ENCODE measurements at places on chromosomes 7 and 10.

DNA sequence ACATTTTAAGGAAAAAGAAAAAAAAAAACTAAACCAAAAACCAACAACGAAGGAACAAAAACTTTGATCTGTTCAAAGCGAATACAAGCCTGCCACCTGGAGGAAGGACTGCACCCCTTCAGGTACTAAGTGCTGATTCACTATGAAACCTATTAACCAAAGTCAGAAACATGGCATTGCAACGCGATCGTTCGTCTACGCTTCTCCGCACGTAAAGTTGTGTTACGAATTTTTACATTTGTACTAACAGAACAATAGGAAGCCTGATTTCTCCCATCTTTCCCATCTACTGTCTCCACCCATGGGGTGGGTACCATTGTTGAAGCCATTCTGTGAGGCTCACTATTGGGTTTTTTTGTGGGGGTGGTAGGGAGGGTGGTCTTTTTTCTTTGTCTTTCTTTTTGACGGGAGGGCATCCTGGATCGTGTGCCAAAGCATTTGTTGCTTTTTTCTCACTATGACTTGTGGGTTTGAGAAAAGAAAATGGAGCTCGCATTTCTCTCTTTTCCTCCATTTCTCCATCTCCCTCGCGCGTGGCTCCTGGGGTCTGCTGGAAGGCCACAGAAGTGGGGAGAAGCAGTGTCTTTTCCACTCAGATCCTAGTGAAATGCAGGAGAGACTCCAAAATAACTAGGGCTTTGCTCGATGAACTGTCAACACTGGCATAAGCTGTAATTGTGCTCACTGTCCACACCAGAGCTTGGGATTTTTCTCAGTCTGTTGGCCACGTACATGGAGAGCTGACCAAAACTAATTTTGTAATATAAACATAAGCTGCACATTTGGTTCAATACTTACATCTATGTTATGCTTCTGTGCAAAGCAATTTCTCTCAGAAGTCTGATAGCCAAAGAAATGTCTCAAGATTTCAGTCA, 100.9 kb upstream of the YAE1 start:
- peak; percentile 3 for DNase-seq

- no peak for DNase-seq
Observed at GRCh38 chr7:16695621-16696237, 49.7 kb downstream of the BZW2 start.

GRCh38 chr10:114486938-114487814, 82.9 kb upstream of the AFAP1L2 start:
- DNase-seq: no peak

DNA sequence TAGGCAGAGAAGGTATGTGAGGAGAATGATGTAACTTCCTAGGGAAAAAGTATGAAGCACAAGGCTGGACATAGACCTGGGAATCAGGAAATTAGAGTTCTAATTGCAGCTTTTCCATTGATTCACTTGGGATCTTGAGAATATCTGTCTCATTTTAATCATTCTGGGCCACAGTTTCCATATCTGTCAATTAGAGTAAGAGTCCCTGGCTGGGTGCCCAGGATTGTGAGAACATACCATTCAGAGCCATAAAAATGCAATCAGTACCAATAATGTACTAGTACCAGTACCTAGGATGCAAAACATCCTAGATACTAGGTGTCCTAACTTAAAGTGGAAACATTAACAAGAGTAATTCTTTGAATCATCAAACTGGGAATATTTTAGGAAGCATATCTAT, 29.6 kb downstream of the CAV1 start:
- DNase-seq: no peak

DNA sequence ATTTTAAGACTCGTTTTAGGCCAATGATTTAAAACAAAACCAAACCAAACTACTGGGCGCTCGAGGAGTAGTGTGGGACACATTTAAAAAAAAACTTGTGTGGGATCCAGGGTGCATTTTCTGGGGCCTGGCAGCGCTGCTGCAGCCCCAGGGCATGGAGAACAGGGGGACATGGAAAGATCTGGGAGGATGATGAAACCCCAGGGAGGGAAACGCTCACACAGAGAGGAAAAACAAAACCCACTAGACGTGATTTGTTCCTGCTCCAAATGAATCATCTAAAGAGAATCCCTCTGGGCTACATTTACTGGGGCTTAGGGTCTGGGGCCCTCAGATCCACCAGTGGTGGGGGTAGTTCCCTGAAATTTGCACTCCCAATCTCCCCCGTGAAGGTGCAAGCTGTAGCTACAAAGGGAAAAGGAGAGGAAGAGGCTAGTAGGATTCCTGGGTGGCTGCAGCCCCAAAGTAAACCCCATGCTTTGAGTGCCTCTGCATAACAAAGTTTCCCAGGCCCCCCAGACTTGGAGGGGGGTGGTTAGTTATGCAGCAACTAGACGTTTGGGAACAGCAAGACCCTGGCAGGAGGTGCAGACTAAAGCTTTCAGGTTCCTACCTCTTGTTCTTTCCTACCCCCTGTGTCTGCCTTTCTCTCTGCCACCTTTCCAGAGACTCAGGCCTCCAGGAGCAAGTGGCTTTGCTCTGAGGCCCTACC, 14.5 kb upstream of the HOXA13 start:
- no peak for DNase-seq

GRCh38 chr7:99762680-99763327, 21.2 kb downstream of the CYP3A4 start:
- DNase-seq: no peak

GRCh38 chr10:129758207-129759021, 205.7 kb downstream of the EBF3 start:
- no peak for DNase-seq

DNA sequence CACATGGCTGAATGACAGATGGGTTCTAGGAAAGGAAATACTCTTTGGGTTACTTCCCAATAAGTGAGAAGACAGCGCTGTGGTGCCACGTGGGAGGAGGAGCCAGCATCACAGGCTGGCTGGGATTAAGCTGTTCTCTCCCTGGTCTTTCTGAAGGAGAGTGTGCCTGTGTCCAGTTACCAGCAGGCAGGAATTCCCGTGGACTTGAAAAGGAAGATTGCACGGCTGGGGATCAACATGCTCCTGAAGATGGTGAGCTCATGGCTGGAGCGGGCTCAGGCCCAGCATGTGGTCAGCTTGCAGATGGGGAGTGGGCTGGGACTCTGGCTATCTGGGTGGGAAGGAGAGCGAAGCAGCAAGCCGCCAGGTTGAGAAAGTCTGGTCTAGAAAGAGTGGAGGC, 8.1 kb downstream of the ADCK2 start:
- no peak for DNase-seq

DNA sequence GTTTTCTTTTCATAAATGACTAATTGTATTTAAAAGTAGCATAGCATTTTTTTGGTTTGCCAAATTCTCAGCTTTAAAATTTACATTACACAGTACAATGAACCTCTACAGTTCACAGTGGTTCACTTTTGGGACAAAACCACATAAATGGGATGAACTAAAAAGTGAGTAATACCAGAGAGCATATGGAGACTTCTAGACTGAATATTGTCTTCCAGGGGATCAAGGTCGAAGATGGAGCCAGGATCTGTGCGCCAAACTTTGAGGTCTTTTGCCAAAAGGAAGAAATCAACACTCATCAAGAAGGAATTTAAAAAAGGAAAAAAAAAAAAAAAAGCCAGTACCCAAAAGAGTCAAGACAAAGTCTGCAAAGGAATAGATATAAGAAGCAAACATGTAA, 87.5 kb downstream of the NEBL start:
- no peak for DNase-seq

DNA sequence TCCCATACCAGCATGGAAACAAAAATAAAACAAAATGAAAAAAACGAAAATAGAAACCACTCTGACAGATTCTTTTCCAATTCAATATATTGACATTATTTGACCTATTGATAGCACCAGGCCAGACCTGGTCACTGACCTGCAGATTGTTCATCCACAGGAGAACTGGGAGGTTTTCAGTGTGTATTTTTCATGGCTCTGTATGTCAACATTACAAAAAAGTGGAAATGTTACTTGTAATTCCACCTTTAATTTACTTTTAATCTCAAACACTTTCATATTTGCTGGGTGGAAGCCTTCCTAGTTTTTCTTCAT, 2.9 kb downstream of the HKDC1 start:
- DNase-seq: no peak

- DNase-seq: no peak
Observed at GRCh38 chr7:143272871-143273270, 9.6 kb downstream of the GSTK1 start.

GRCh38 chr10:59560161-59560560, 149.5 kb downstream of the SLC16A9 start:
- DNase-seq: no peak

GRCh38 chr7:82507976-82508677, 64.5 kb upstream of the CACNA2D1 start:
- no peak for DNase-seq

DNA sequence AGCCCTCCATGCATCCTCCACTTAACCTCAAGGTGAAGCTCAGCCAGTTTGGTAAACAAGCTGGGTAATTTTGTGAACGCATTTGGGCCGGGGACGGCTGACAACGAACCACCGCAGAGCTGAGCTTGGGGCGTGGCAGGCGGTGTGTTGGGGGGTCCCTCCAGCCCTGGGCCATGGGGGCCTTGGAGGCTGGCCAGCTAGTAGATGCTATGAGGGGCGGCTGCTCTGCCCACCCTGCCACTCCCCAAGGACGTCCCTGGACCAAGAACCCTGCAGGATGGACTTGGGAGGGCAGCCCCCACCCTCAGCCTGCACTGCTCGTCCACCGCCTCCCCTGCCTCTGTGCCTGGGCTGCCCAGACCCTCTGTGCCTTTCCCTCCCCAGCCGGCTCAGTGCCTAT, 12.0 kb upstream of the SCART1 start:
- DNase-seq: no peak

DNA sequence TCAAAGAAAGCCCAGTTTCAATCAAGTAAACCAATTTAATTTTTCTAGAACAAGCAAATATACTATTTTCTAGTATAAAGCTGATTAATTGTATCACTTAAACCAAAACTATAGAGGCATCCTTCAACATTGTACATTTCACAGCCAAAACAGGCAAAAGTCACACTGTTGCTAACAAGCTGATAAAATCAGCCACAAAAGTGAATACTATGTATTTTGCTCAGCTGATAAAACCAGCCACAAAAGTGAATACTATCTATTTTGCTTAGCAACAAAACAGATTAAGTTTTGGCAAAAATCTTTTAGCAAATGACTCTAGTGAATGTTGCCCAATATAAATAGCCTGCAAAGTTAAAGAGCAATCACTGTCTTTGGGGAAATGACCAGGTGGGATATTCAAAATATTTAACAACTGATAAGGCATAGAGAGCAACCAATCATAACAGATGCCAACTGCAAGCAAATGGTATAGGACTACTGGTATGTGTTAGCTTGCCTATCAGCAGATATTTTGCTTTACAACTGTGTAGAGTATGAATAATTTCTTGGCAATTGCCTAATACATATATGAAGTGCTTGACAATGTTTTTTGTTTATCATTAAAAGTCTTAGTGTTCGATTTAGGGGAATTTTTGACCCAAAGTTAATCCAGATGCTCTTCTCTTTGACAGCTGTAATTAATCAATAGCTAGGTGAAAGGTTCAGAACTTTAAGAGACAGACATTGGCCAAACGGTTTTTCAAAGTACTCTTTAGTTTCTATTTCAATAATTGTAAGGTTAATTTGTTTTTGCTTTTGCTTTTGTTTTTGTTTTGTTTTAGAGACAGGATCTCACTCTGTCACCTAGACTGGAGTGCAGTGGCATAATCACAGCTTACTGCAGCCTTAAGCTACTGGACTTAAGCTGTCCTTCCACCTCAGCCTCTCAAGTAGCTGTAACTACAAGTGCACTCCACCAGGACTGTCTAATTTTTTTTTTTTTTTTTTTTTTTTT, 44.4 kb upstream of the SP4 start:
- no peak for DNase-seq

GRCh38 chr7:107945332-107945731, 54.3 kb downstream of the DLD start:
- no peak for DNase-seq

GRCh38 chr10:129353101-129353500, 113.9 kb upstream of the MGMT start:
- no peak for DNase-seq

DNA sequence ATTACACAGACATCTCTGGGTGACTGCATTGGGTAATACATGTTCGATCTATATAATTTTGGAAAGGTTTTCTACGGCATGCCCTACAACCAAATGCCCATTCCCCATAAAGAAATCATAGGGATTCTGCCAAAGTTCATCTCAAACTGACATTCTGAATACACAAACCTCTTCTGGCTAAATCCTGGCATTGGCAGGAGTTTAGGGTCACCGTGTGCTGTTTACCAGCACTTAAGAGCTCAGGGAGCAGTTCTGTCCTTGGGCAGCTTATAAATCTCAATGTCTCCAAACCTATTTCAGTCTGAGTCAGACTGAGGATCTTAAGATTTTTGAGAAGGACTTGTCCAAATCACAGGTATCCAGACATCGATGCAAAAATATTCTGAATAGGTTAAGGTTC, 809.6 kb upstream of the LRRN3 start:
- no peak for DNase-seq

- DNase-seq: no peak
Observed at GRCh38 chr7:99325001-99325493, 651 bp upstream of the ARPC1A start.

DNA sequence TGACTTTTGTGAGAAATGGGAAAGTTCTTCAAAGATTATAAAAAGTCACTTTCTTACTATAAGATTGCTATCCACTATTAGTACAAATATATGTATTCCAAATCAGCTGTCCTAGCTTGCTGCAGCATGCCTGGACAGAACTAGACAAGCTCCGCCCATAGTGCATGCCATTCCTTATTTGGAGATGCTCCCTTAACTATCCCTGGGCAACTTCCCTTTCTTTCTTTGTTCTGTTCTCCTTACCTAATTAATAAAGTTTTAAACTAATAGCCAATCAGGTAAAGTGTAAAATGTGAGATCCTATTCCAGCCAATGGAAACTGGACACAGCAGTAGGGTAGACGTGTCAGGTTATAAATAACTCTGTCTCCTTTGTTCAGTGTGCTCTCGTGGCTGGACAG, 281.9 kb downstream of the CAMK1D start:
- DNase-seq: no peak

DNA sequence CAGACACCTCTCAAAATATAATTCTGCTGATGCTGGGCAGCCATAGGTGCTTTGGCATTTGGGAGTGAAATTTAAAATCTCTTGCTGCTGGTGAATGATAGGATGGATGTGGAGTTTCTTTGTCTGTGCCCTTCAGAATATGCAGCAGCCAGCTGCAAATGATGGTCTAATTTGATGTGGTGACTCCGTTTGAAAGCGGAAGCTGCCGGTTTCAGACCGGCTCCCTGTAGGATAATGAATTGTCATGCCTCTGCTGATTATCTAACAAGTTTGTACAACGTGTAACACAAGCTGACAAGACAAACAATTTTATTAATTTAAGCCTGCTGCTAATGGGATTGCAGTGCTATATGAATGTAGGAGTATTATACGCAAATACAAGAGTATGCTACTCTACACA, 103.5 kb downstream of the SND1 start:
- DNase-seq: no peak

- DNase-seq: no peak
Observed at GRCh38 chr10:43963793-43964425, 315.2 kb upstream of the ZNF32 start.

GRCh38 chr10:310976-311639, 175.9 kb downstream of the ZMYND11 start:
- DNase-seq: no peak

GRCh38 chr7:46170021-46170420, 248.9 kb upstream of the IGFBP3 start:
- no peak for DNase-seq

Measured in stimulated activated CD4-positive, alpha-beta T cell treated with anti-CD3 and anti-CD28 coated beads, Interleukin-4, amount 100 ng/mL, for 4 hours (primary cell).